ENCODE measurements at places on chromosomes 2 and 18.

GRCh38 chr2:106356291-106356690 lies 111.9 kb downstream of the RGPD3 start:
- DNase-seq = no peak

DNA sequence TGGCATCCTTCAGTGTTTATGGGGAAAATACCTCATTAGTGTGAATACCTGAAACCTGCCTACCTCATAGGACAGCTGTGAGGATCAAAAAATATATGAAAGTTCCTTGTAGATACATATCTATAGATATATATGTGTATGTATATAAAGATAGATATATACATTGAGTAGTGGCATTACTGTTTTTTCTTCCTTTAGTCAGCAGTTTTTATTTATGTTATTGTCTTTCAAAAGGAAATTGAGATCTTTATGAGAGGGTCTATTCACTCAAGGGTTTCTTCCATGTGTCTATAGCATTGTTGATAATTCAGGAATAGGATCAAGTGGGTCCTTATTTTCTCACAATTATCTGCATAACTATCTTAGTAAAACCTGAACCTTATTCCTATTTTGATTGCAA lies 6.6 kb downstream of the RMP24 start:
- no peak for DNase-seq

- no peak for DNase-seq
Observed at GRCh38 chr2:15058015-15058720, 425.7 kb downstream of the LRATD1 start.

DNA sequence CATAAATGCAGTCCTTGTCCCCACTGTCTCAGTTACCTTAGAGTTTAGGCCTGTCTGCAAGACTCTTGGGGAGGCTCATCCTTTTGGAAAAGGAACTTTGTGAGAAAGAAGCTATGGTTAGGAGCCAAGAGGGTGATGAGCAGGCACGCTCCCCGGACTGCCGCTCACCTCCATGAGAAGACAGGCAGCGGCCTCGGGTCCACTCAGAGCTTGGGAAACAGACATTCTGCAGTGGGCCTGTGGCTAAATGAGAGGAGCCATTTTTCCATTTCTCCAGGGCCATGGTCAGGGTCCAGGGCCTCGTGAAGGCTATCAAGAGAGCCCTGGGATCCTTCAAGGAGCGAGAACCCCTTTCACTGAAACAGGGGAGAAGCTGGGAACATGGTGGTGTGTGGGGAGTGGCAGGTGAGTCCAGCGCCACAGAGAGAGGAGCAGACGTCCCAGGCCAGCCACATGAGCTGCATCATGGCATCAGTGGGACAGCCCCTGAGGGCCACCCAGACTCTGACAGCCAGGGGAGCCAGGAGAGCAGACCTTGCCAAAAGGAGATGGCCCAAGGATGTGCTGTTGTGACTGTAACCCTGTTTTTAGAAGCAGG lies 4.0 kb upstream of the TEX51 start:
- no peak for DNase-seq

- no peak for DNase-seq
Observed at GRCh38 chr2:64140665-64141200, 3.5 kb downstream of the PELI1 start.

- DNase-seq = no peak
Observed at GRCh38 chr18:31248783-31249521, 69.0 kb upstream of the DSG1 start.

DNA sequence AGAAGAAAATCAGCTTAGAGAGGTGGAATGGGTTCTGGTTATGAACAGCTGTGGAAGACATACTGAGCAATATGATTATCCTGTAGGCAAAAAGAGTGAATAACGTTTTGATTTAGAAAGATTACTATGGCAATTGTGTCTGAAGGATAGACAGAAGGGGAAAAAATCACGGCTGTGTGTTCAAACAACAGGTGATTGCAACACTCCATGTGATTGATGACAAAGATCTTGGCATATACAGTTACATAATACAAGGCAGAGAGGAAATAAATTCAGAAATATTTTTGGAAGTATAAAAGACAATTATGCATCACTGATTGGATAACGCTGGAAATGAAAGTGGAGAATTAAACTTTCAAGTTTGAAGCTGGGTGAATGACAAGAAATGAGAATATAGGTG lies 58.5 kb upstream of the KCNJ3 start:
- no peak for DNase-seq

DNA sequence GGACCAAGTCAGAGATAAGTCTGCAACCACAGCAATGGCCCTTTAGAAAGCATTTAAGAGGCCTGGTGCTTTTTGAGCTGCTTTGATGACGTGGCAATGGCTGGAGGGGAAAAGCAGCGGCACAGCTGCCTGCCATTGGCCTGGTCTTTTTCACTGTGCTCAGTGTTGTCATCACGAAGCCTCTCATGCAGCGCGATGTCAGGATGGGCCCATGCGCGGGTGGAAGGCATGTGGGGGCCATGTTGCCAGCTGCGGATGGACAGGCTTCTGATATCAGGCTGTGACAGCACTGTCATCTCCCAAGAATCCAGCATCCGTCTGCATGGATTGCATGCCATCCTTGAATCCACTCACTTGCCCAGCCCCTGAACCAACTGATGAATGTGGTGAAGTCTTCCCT lies 204.5 kb downstream of the ACKR3 start:
- DNase-seq = no peak

- no peak for DNase-seq
Observed at GRCh38 chr2:177799531-177799930, 273.0 kb downstream of the PDE11A start.

- DNase-seq = no peak
Observed at GRCh38 chr2:86333378-86333777, 4.0 kb downstream of the REEP1 start.

DNA sequence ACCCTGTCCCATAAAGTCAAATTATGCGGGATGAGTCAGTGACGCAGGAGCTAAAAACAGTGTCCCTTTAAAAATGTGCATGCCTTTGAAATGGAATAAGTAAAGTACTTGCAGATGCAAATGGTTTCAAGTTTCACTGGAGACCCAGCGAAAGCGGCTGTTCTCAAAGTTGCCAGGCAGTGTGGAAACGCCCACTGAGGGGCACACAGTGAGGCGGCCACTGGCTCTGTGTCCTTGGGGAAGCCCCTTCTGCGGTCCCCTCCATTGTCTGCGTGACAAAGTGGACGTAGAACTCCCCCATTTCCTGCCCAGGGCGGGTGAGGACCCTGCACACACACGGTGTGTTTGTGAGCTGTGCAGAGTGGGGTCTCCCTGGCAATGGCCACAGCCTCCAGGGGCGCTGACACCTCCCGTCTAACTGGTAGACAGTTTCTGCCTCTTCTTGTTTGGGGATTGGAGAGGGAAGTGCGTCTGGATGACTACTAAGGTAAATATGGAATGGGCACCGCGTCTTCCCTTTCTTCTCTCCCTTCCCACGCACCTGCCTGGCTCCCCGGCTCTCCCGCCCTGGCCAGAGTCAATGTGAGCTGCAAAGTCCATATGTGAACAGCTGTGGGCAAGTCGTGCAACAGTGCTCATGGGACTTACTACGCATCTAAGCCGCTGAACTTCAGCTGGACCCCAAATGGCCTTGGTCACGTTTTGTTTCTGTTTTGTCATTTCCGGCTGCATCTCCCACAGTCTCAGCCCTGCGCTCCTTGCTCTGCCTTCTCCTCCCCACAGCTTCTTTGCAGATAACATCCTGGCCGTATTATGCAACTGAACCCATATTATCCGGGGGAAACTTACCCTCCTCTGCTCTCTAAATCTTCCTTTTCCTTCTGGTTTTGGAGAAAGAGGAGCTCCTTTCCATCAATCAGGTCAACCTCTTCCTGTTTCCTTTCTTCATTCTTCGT lies 33.7 kb upstream of the ZNF516 start:
- DNase-seq = peak; percentile 82

DNA sequence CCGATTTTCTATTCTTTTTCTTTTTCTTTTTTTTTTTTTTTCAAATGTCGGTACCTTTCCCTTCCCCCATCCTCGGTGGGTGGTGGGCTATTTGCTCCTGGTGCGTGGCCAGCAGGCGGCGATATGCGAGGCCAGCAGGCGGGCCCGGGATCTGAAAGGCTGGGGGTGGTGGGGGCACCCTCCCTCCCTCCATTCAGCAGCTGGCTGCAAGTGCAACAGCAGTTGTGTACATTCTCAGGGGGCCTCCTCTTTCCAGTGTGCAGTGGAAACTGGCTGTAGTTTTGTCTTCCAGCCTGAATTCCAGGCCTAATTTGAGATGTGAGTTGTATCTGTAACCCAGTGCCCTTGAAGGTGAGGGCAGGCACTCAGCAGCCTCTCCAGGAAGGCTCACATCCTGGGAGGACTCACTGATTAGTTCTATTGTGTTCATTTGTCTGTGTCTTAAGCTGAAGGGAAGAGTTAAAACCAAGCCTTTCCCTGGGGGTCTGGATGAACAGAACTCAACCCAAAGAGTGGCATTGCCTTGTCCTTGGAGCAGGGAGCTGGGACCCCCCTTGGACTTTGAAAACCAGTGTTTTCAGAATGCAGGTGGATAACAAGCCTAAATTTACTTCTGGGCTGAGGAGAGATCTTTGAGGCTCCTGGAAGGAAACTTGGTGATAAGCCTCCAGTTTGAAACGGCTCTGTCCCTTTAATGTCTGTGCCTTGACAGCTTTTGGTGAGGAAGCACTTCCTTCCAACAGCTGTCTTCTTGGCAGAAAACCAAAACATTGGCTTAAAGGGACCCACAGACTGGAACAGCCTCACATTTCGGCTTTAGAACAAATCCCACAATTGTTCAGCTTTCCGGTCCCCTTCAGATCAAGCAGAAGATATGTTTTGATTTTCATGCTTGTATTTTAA lies 3.3 kb downstream of the MYCN start:
- DNase-seq = peak; percentile 84

GRCh38 chr18:30280861-30281470 lies 761.6 kb downstream of the DSC3 start:
- no peak for DNase-seq

GRCh38 chr2:28638102-28638501 lies 113.5 kb upstream of the PPP1CB start:
- no peak for DNase-seq

- no peak for DNase-seq
Observed at GRCh38 chr2:147331790-147332419, 512.9 kb upstream of the ACVR2A start.

GRCh38 chr18:58314284-58314683 lies 270.3 kb downstream of the NEDD4L start:
- peak; percentile 46 for DNase-seq

DNA sequence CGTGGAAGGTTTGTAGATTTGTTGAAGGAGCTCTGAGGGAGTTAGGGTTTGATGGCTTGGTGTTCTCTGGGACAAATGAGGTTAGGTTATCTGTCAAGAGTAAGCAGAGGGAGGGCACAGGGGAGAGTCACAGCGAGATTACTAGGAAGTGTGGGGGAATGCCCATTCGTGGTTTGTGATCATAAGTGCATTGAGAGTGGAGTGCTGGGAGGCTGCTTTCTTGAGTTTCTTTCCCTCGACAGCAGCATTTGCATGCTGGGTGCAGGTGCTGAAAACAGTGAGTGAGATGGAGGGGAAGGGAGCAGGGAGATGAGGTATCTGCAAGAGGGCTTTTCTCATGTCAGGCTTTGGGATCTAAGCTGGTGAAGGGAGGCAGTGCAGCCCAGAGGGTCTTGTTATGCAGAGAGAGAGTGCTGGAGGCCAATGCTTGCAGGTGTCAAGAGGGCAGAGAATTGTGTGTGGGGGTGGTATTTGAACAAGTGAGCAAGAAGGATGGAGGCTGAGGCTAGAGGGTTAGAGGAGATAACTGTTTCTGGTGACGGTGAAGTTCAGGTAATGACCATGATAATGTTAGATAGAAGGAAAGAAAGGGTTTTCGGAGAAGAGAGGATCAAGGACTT lies 8.8 kb downstream of the RALB start:
- no peak for DNase-seq

DNA sequence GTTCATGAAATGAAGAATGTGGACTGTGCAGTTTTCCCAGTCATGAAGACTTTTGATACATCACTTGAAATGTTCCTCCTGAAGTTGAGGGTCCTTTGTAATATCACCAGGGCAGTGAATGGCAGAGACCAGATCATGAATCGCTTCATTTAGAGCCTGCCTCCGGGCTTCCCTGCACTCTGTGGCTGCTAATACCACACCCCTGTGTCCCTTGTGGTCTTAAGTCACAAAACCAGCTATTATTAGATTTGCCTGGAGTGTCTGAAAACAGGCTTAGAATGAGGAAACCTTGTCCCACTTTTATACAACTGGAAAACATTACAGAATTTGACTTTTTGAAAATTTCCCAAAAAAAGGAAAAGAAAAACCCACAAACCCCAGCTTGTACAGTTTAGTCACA lies 147.9 kb downstream of the MGAT5 start:
- no peak for DNase-seq

GRCh38 chr2:119753930-119754321 lies 5.8 kb upstream of the PTPN4 start:
- DNase-seq = no peak

GRCh38 chr2:42424033-42424432 lies 63.0 kb upstream of the COX7A2L start:
- peak; percentile 32 for DNase-seq

- no peak for DNase-seq
Observed at GRCh38 chr2:126303113-126303512, 352.8 kb upstream of the GYPC start.

- DNase-seq = no peak
Observed at GRCh38 chr2:195596840-195597239, 60.2 kb upstream of the SLC39A10 start.

- no peak for DNase-seq
Observed at GRCh38 chr2:70728128-70728527, 39.9 kb downstream of the ADD2 start.

DNA sequence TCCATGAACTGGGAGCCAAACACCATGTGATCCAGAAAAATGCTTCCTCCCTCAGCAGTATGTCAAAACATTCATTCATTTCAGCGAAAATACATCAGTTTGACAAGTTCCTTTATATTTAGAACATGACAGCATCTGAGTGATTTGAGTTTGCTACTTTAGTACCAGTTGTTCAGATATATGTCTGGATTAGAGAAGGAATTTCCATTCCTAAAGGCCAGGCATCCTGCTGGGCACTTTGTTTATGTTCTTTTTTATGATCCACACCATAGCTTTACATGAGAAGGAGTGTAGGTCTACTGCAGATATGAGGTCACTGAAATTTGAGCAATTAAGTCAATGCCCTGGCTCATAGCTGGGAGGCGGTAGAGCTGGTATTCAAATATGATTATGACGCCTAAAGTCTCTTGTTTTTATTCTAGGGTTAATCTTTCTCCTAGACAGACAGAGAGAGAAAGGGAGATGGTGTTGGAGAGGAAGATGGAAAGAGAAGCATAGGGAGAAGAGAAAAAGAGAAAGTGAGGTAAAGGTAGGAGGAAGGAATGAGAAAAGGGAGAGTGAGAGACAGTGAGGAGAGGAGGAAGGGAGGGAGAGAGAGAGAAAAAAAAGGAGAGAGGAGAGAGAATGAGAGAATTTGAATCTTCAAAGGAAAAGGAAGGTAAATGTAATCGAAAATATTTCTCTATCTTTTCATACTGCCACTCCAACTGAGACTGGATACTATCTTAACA lies 839.5 kb upstream of the FANCL start:
- DNase-seq = no peak

GRCh38 chr2:203987959-203988358 lies 51.4 kb downstream of the ICOS start:
- no peak for DNase-seq

GRCh38 chr2:95044601-95045000 lies 19.1 kb downstream of the MAL start:
- no peak for DNase-seq

- DNase-seq = no peak
Observed at GRCh38 chr2:152307863-152308262, 27.1 kb upstream of the FMNL2 start.

GRCh38 chr2:33927756-33928155 lies 328.7 kb upstream of the FAM98A start:
- no peak for DNase-seq

GRCh38 chr2:26469092-26469710 lies 8.7 kb downstream of the OTOF start:
- DNase-seq = no peak
